Vagina (tissue), 2 donors: ENCODE measurements at places on chromosomes 13 and 19.

DNA sequence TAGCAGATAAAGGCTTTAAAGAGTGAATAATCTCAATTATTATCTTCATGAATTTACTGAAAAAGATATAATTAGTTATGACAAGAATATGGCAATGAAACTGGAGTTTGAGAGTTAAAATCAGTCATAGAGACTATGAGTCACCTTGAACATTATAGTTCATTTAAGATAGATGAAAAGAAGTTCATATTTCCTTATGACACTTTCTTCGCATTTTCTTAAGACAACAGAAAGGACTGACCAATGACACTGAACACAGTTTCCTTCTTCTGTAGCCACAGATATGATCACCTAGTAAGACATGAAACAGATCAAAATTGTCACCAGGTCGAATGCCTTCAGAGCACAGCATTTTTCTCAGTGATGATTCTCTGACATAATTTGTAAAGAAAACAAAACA is 202.1 kb downstream of the KLF12 start:
- no peaks in the 10 kb centered on the region for H3K27me3 ChIP-seq
- H3K36me3 ChIP-seq, result no peaks in the 10 kb centered on the region

GRCh38 chr19:1747285-1748114 is 5.8 kb upstream of the ONECUT3 start:
- no peak overlapping the region for H3K27ac ChIP-seq
- H3K4me3 ChIP-seq, result peak overlapping the region; percentile 34
- H3K27me3 ChIP-seq, result peaks cover 51% of the 10 kb centered on the region
- H3K4me1 ChIP-seq, result peaks cover 33% of the 10 kb centered on the region
- H3K36me3 ChIP-seq, result no peaks in the 10 kb centered on the region

DNA sequence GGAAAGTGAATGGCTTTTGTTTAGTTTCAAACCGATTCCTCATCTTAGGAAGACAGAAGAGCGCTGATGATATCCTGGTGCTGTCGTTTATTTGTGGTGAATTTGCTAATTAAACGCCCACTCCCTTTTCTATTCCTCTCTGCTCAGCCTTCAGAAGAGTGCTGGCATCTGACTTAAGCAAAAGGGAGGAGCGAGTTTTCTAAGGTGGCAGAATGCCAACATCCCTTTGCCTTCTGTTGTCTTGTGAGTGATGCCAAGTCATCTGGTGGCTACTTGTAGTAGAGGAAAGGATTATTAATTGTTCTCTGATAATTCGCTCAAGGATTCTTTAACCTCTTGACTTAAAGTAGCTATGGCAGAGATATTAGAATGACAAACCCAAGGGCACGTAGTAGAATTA is 68.1 kb downstream of the ERCC5 start:
- H3K27ac ChIP-seq, result no peak overlapping the region
- H3K4me1 ChIP-seq, result no peaks in the 10 kb centered on the region
- no peak overlapping the region for H3K4me3 ChIP-seq
- DNase-seq, result no peak
- H3K27me3 ChIP-seq, result no peaks in the 10 kb centered on the region

GRCh38 chr13:65606622-65607021 is 1623.5 kb downstream of the PCDH9 start:
- no peaks in the 10 kb centered on the region for H3K27me3 ChIP-seq
- no peak for DNase-seq
- no peaks in the 10 kb centered on the region for H3K4me1 ChIP-seq
- H3K36me3 ChIP-seq, result no peaks in the 10 kb centered on the region

DNA sequence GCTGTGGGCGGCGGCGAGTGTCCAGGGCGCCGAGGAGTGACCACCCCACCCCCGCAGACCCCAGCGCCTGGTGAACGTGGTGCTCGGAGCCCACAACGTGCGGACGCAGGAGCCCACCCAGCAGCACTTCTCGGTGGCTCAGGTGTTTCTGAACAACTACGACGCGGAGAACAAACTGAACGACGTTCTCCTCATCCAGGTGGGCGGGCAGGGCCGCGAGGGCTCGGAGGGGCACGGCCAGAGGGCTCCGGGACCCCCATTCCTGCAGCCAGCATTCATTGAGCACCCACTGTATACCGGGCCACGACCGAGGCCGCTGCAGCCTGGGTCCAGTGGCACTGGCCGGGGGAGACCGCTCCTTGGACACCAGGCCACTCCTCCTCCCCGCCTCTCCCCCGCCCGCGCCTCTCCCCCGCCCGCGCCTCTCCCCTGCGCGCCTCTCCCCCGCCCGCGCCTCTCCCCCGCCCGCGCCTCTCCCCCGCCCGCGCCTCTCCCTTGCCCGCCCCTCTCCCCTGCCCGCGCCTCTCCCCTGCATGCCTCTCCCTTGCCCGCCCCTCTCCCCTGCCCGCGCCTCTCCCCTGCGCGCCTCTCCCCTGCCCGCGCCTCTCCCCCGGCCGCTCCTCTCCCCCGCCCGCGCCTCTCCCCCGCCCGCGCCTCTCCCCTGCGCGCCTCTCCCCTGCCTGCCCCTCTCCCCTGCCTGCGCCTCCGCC is 3.2 kb downstream of the PRTN3 start:
- H3K4me1 ChIP-seq, result peaks cover 32% of the 10 kb centered on the region
- peak overlapping the region; percentile 24 for H3K4me3 ChIP-seq
- no peak for DNase-seq
- H3K27me3 ChIP-seq, result no peaks in the 10 kb centered on the region
- H3K27ac ChIP-seq, result no peak overlapping the region

- H3K27ac ChIP-seq, result no peak overlapping the region
- H3K4me3 ChIP-seq, result no peak overlapping the region
- DNase-seq, result no peak
- H3K36me3 ChIP-seq, result no peaks in the 10 kb centered on the region
- no peaks in the 10 kb centered on the region for H3K4me1 ChIP-seq
Measured at GRCh38 chr13:37100731-37101130, 4.7 kb downstream of the CSNK1A1L start.

DNA sequence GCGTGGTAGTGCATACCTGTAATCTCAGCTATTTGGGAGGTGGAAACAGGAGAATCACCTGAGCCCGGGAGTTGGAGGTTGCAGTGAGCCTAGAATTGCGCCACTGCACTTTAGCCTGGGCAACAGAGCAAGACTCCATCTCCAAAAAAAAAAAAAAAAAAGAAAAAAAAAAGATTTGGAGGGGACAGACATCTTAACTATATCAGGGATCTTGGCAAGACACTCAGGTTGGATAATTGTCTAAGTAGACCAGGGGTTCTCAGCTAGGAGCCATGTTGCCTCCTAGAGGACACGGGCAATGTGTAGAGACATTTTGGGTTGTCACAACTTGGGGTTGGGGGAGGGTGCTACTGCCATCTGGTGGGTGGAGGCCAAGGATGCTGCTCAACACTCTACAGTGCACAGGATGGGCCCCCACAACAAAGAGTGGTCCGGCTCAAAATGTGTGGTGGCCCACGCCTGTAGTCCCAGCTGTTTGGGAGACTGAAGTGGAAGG is 1.9 kb upstream of the ZNF580 start:
- no peak overlapping the region for H3K4me3 ChIP-seq
- DNase-seq, result no peak
- no peaks in the 10 kb centered on the region for H3K27me3 ChIP-seq

- no peaks in the 10 kb centered on the region for H3K4me1 ChIP-seq
- no peaks in the 10 kb centered on the region for H3K36me3 ChIP-seq
- no peak overlapping the region for H3K27ac ChIP-seq
- no peak for DNase-seq
- no peaks in the 10 kb centered on the region for H3K27me3 ChIP-seq
Measured at GRCh38 chr13:60355056-60355455, 42.0 kb upstream of the TDRD3 start.

DNA sequence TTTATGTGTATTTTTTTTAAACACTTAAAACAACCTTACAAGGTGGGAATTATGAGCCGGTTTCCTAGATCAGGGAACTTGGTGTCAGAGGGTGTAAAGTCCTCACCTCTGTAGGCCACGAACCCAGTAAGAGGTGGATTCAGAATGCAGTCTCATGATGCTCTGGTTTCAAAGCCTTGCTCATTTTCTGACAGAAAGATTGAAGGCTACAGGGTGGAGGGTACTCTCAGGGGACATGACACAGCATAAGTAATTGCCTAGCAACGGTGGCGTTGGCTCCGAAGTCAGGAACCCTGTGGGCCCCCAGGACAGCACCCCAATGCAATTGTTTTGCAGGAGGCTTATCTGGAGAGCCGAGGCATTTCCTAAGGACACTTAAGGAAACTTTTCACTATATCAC is 794.7 kb downstream of the EFNB2 start:
- no peaks in the 10 kb centered on the region for H3K36me3 ChIP-seq
- no peak overlapping the region for H3K4me3 ChIP-seq
- no peak overlapping the region for H3K27ac ChIP-seq
- no peaks in the 10 kb centered on the region for H3K4me1 ChIP-seq
- DNase-seq, result no peak
- no peaks in the 10 kb centered on the region for H3K27me3 ChIP-seq

DNA sequence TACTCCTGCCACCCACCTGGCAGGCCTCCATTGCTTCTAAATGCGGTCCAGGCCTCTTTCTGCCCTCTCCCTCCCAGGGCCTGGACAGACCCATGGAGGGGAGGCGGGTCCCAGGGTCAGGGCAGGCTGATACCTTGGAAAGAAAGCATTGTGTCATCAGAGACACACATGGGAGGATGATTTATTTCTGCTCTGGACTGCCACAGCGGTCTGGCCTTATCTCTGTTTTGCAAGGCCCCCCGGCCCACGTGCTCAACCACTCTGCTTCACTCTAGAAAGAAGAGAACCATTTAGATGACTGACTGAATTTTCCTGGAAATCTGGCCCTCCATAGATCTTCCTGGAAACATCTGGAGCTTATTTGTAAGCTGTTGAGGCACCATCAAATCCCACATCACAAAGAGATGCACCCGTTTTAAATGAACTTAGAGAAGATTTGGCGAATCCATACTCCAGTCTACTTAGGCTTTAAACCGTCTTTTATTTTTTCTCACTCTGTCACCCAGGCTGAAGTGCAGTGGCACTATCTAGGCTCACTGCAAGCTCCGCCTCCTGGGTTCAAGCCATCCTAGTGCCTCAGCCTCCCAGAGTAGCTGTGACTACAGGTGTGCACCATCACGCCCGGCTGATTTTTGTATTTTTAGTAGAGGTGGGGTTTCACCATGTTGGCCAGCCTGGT is 48.3 kb upstream of the URI1 start:
- H3K4me1 ChIP-seq, result no peaks in the 10 kb centered on the region
- no peaks in the 10 kb centered on the region for H3K27me3 ChIP-seq
- H3K27ac ChIP-seq, result no peak overlapping the region

DNA sequence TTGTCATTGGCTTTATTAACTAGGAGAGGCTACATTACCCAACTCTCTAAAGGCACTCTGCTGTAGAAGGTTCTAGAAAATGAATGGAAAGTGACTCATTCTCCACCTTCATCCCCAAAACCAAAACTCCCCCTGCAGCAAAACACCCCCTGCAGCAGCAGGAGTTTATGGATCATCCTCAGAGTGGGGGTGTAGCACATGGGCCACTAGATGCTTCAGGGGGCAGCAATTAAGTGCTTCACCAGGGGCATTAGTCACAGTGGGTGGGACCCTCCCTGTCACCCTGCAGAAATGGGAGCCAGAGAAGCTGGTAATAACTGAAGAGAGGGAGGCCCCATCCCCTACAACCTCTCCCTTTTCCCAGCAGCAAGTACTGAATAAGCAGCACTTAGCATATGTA is 64.5 kb upstream of the MED4 start:
- H3K4me3 ChIP-seq, result no peak overlapping the region
- peaks cover 44% of the 10 kb centered on the region for H3K4me1 ChIP-seq
- no peaks in the 10 kb centered on the region for H3K27me3 ChIP-seq
- H3K27ac ChIP-seq, result peak overlapping the region; percentile 22
- no peaks in the 10 kb centered on the region for H3K36me3 ChIP-seq
